ENCODE measurements at places on chromosomes 16 and 17.

- DNase-seq: no peak
Observed at GRCh38 chr17:69908626-69909368, 166.2 kb upstream of the KCNJ16 start.

- no peak for DNase-seq
Observed at GRCh38 chr17:58381124-58382035, 29.4 kb upstream of the SUPT4H1 start.

- no peak for DNase-seq
Observed at GRCh38 chr16:76696876-76697275, 419.7 kb downstream of the CNTNAP4 start.

GRCh38 chr16:51431517-51432241 is 280.6 kb upstream of the SALL1 start:
- DNase-seq: no peak

- no peak for DNase-seq
Observed at GRCh38 chr16:89484923-89485679, 5.3 kb downstream of the ANKRD11 start.

DNA sequence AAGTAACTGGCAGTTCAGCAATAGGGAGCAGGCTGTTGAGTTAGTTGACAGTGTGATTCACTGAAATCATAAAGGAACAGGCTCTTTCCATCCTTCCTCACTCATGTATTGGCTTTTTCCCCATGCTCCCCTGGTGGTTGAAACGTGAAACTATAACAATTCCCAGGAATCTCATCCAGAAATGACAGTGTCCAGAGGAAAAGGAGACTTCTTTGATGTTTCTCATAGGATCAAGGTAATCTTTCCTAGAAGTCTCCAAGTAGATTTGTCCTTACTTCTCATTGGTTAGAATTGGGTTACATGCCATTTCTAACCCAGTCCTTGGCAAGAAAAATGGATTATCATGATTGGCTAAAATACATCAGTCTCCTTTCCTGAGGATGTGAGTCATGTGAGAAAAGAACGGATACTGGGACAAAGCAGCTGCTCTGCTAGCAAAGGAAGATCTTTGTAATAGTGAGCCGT is 14.4 kb downstream of the TTC19 start:
- no peak for DNase-seq

GRCh38 chr17:10233161-10233560 is 34.8 kb upstream of the GAS7 start:
- DNase-seq: no peak

DNA sequence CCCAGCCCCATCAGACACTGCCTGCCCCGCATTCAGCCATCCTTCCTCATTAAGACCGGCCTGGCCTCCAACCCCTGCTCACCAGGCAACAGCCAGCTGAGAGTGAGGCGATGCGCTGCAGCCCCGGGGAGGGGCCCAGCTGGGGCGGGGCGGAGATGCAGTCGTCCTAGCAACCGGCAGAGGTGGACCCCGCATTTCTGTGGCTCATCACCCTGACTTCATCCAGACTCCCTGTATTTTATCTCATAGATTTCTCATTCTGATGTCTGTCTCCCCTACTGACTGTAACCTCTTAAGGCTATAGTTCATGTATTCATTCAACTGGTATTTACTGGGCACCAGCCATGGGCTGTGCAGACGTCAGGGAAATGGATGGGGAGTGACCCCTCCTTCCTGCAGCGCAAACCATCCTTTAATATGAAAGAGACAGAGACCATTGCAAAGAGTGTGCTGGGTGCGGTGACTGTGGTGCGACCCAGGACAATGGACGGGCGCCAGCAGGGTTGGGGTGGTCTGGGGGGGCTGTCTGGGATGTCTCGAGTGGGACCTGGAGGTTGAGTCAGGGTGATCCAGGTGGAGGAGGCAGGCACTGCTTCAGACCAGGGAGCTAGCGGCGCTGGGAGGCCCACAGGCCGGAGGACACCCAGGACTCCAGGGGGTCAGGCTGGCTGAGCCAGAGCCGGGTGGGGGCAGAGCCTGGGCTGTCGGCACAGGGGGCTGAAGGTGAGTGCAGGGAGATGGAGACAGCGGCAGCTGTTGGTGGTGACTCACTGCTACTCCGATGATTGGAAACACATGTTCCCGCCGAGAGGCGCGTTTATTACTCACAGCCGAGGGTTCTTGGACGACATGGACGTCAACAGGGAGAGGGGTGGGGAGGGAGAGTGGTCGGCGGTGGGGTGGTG is 10.5 kb upstream of the TIMP2 start:
- DNase-seq: no peak

- no peak for DNase-seq
Observed at GRCh38 chr17:63249256-63250004, 196.7 kb downstream of the CYB561 start.

DNA sequence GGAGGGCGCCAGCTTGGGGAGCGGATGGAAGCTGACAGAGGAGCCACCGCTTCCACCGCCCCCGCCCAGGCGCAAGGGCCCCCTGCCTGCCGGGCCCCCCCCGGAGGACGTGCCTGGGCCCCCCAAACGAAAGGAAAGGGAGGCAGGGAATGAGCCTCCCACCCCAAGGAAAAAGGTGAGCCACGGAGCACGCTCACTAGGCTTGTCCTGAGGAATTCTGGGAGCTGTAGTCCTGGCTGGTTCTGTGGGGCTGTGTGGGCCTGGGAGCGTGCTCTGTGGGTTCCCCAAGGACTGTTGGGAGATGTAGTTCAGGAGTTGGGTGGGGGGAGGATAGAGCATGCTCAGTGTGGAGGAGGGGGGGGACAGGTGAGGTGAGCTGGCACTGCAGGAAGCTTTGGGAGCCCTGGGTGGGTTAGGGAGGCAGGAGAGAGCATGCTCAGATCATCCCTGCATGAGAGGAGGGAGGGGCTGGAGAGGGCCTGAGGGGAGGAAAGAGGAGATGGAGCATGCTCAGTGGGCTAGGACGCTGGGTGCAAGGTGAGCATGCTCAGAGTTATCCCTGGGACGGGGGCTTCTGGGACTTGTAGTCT is 4.5 kb downstream of the FBXL19 start:
- no peak for DNase-seq

All from T-helper 1 cell (primary cell).